Fibroblast of lung (primary cell): ENCODE measurements at places on chromosomes 16 and 17. TPM values are rescaled to one million over a fixed set of nuclear protein-coding genes. Genes with fewer than 3 reads are reported as not detected.

Gene PGAP3
- 8.8 and 10.8 TPM in 2 replicates for total RNA-seq

Gene MIEF2
- 13.1 and 16.2 TPM in 2 replicates for total RNA-seq

Gene OTOP2
- total RNA-seq = not detected in 2 replicates

Gene TP53TG3F
- total RNA-seq = not detected in 2 replicates

Gene FAM20A
- 14.9 and 16.2 TPM in 2 replicates for total RNA-seq

Gene TBC1D28
- total RNA-seq = not detected in 2 replicates

Gene VAMP2
- total RNA-seq = 3.6 and 8.1 TPM in 2 replicates

Gene SHISA9
- not detected in 2 replicates for total RNA-seq

Gene GGNBP2
- total RNA-seq = 63.2 and 77.0 TPM in 2 replicates

Gene DNASE1L2
- total RNA-seq = 0.77 and 0.99 TPM in 2 replicates

Gene TIMM22
- total RNA-seq = 10.5 and 13.4 TPM in 2 replicates

Gene GCGR
- not detected in 2 replicates for total RNA-seq

Gene ALKBH5
- total RNA-seq = 93.7 and 103 TPM in 2 replicates

Gene PITPNM3
- 0.77 and 0.99 TPM in 2 replicates for total RNA-seq

Gene EVPL
- total RNA-seq = not detected in 2 replicates

Gene GRAP
- under 0.01 TPM in 1 of 2 replicates, not detected in the other for total RNA-seq

Gene HAP1
- 0.17 and 0.26 TPM in 2 replicates for total RNA-seq

Gene KRTAP9-8
- total RNA-seq = not detected in 2 replicates

Gene PDE6G
- 0.17 TPM in 1 of 2 replicates, not detected in the other for total RNA-seq

Gene PTGES3L
- 0.17 TPM in 1 of 2 replicates, not detected in the other for total RNA-seq

Gene TNFRSF13B
- total RNA-seq = not detected in 2 replicates

Gene USP43
- total RNA-seq = under 0.01 TPM in 2 replicates

Gene SLC35G6
- not detected in 2 replicates for total RNA-seq

Gene ZNF263
- 37.3 and 47.5 TPM in 2 replicates for total RNA-seq
